ENCODE measurements at places on chromosomes 3 and 15. TPM values are rescaled to one million over a fixed set of nuclear protein-coding genes. Genes with fewer than 3 reads are reported as not detected.

The SHC4 gene
- 2.3 TPM for total RNA-seq

The LRTM1 gene
- total RNA-seq, result not detected

DNA sequence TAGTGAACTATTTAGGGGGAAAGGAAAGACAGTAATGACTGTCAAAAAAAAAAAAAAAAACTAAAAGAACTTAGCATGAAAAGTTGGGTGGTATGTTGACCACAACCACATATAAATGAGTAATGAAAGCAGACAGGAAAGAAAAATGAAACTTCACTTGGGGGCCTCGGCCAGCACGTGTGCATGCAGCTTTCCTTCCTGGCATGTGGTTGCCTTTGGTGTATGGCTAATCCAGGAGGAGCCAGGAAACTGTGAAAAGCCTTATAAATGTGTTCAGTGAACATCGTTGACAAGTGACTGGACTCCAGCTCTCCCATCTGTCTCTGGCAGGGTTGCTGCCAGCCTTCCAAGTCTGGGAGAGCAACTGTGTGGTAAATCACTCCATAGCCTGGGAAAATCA, 195.1 kb downstream of the DTWD1 start:
- DNase-seq, result no peak

DNA sequence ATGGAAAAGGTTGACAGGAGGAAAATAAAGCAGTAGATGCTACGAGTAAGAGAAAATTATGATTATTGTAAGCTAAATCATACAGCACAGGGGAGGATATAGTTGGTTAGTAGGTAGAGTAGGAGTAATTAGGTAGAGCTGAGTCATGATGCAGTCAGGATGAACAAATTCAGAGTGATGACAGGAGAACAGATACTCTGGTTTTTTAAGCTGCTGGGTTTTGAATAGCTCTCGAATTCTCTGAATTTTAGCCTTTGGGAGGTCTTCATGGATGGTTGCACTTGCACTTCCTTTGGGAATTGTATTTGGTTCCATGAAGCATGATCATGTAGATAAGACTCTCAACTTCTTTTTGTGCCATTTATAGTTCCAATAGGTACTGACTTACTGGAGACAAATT, 96.2 kb downstream of the ECT2 start:
- DNase-seq, result no peak

DNA sequence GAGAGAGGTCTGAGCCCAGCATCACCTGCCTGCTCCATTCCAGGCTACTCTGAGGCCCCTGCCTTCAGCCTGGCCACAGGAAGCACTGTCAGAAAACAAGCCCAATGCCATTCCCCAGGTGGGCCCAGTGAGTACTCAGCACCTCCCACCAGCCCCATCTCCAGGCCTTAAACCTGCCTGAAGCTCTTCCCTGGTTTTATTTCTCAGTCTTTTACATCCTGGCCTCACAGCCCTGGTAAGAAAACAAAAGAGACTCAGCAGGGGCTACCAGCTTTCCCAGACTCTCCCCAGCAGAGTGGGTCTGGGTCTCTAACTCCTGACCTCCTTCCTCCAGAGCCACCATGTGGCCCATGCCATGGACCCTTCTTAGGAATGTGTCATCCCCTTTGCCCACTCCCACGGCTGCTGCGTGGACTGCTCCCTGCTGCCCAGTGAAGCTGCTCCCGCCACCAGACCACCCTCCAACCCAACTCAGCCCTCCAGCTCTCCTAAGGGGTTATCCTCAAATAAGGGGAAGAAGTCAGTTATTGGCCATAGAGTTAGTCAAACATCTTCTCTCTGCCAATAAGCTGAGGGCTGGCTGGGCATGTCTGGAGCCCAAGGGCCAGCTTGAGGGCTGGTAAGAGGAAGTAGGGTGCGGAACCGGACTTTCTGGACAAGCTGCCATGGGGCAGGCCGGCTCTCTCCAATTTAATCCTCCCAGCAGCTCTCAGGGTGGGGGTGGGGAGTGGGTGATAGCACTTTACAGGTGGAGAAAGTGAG, 116.7 kb upstream of the LINGO1 start:
- DNase-seq, result no peak

The MEF2A gene
- total RNA-seq, result 126 TPM

The SLC6A11 gene
- total RNA-seq, result 5.0 TPM

The ITIH3 gene
- 0.39 TPM for total RNA-seq

GRCh38 chr3:30542897-30543296, 63.5 kb upstream of the TGFBR2 start:
- no peak for DNase-seq

DNA sequence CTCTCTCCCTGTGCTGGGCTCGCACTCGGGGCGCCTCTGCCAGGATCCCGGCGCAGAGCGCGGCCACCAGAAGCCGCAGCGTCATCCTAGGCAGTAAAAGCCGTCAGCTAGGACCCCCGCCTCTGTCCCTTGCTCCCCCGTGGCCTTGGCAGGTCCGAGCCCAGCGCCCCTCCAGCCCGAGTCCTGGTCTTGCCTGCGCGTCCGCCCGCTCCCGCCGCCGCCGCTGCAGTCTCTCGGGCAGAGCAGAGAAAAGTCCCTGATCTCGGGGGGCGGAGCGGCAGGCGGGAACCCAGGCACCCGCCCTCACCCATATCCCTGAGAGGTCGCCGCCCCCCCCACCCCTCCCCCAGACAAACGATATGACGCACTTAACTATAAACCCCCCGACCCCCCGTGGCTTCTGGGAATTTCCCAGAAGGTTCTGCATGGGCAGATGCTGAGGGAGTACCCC, at the start of gene COL7A1:
Gene COL7A1, minus strand, starts transcription at position 255 of the 451 bp plus-strand sequence. Its CDS starts 170 bp downstream, at position 85.
- DNase-seq, result no peak

- no peak for DNase-seq
Observed at GRCh38 chr3:120634539-120634938, 38.4 kb downstream of the NDUFB4 start.

- DNase-seq, result no peak
Observed at GRCh38 chr3:34531156-34531555, 732.7 kb downstream of the PDCD6IP start.

- DNase-seq, result no peak
Observed at GRCh38 chr3:125213946-125214542, 1.5 kb upstream of the SLC12A8 start.

- DNase-seq, result no peak
Observed at GRCh38 chr3:39920271-39920670, 110.9 kb downstream of the MYRIP start.

The SEMA5B gene
- total RNA-seq, result 1.8 TPM

DNA sequence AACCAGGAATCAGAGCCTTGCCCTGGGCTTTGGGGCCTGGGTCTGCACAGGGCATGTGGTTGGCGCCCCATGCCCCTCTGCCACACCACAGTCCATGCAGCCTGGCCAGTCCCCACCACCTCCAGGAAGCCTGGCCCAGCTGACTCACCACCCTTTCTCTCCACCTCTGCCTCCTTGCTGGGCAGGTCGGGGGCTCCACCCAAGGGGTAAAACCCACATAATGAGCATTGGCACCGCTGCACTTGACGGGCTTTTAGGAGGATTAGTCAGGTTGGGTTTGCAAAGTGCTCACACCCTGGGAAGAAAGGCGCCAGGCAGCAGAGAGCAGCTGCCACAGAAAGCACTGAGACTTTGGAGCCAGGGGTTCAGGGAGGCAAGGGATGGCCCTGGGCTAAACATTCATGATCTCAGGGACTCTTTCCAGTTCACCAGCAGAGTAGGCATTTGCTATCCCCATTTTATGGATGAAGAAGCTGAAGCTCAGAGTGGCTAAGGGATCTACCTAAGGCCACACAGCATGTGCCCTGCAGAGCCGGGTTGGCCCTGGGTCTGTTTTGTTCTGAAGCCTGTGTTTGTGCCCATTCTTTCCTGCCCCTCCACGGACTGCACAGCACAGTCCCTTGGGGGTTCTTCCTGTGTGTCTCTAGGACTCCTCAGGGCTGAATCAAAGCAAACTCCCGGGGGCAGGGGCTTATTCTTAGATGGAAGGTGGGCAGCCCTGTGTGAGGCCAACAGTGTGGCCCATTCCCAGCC, 113.4 kb downstream of the ETFA start:
- peak; percentile 82 for DNase-seq

The EIF2A gene
- 223 TPM for total RNA-seq

GRCh38 chr15:100696452-100696851, 94.1 kb downstream of the ASB7 start:
- DNase-seq, result no peak

- DNase-seq, result no peak
Observed at GRCh38 chr15:74396445-74397238, 29.2 kb upstream of the CYP11A1 start.

- DNase-seq, result no peak
Observed at GRCh38 chr3:182618981-182619591, 174.2 kb upstream of the ATP11B start.

DNA sequence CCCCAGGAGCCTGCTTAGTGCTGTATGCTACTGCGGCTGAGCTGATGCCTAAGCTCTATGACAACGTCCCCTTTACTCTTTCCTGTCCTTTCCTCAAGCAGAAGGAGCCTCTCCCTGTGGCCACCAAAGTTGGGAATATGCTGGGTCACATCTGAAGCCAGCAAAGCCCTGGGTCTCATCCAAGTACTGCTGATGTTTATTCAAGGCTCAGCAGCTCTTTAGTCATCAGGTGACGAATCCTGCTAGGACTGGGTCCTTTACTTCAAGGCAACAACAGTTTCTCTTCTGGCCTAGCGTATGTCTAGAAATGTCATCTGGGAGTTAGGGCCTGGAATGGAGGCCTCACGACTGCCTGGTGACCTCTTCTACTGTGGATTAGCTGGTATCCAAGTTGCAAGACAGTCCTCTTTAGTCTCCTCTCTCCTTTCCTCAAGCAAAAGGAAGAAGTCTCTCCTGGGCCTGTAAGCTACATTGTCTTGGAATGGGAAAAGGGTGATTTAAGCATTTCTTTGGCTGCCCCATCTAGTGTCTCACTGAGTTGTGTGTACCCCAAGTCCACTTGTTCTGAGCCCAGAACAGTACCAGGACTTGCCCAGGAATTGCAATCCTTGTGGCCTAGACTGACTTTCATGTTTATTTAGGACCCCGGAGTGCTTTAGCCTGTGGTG, 63.9 kb downstream of the TNFAIP8L3 start:
- peak; percentile 42 for DNase-seq

Data from lower leg skin (tissue), 4 donors.